ENCODE measurements at places on chromosomes 2 and 18.
A peak's percentile ranks its signal among the peaks of the same experiment; 100 is the strongest.

DNA sequence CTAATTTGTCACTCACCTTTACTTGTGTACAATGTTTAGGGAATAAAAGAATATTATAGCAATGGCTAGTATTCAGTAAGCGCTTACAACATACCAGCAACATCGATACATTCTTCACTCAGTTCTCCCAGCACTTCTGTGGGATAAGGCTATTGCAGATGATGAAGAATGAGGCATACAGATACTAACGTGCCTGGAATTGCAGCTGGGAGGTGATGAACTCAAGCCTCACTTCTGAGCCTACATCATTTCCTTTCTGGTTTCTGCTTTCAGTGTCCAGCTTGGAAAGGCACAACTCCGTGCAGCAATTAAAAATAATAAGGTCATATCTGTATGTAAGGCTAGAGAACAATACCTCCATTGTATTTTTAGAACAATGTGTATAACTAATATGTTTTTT, 95.4 kb upstream of the AQP4 start:
- DNase-seq = no peak

DNA sequence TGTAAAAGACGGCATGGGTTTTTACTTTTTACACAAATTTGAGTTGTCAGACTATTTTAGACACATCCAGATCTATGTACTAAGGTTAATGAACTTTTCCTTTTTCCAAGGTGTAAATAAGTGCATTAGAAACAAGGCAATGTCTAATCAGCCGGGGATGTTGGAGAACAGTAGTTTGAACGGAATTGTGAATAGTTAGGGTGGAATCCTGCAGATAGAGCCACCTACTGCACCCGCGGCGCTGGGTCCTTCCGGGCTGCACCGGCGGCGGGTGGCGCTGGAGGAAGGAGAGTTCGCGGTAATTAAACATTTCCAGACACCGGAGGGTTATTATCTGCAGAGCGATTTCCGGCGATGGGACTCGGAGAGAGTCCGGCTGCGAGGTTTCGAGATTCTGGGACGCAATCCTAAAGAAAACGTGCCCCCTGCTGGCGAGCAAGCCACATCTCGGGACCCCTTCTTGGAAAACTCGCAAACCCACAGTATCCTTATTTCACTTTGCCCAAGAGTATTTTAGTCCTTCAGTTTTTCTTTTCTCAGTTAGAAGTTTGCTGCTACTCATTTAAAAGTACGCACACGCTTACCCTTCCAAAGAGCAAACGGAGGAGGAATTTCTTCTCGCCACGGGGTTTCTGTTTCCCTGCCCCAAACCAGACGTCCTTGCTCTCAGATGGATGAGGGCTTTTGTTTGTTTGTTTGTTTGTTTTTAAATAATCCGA, 4.5 kb upstream of the OSR1 start:
- DNase-seq = peak; percentile 80

DNA sequence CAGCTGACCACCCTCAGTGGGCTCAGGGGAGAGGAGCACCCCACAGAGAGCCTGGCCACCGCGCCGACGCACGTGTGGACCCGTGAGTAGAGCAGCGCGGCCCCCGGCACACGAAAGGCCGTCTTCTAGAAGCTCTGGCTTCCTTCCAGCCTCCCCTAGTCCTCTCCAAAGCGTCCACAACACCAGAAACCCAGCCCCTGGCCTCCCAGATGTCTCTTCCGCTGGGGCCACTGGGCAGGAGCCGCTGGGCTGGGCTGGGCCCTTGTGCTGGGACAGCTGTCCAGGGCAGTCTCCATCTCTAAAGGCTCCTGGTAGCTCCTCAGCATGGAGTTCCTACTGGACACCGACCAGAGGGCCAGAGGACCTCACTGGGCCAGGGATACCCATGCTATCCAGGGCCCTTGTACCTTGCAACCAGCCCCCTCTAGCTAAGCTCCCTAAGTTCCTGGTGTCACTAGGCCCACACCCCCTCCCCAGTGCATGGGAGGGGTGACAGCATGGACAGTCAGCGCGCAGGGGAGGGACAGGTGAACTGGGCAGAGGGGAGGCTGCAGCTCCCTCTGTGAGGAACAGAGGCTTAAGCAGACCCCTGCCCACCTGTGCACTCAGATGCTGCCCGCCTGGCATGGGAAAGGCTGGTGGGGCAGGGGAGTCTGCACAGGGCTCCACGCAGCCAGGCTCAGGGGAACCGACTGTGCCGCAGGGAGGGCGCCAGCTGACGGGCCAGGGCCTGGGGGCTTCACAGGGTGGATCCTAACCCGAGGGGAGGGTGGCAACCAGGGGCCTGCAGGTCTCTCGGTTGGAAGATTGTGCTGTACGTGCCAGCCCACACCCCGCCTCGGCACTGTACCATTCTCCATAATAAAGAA, 32.9 kb downstream of the MTERF4 start:
- no peak for DNase-seq

- DNase-seq = no peak
Observed at GRCh38 chr18:58316396-58317342, 272.6 kb downstream of the NEDD4L start.

GRCh38 chr2:12201369-12201768, 454.9 kb downstream of the LPIN1 start:
- DNase-seq = no peak

- DNase-seq = no peak
Observed at GRCh38 chr2:27545348-27546141, 37.3 kb upstream of the ZNF512 start.

Measured in activated effector memory CD4-positive, alpha-beta T cell treated with anti-CD3 and anti-CD28 coated beads, Interleukin-2, amount 50 U/mL, for 16 hours (primary cell).